NCI-H1436 (cell line): ENCODE measurements at places on chromosomes 12 and 14.

DNA sequence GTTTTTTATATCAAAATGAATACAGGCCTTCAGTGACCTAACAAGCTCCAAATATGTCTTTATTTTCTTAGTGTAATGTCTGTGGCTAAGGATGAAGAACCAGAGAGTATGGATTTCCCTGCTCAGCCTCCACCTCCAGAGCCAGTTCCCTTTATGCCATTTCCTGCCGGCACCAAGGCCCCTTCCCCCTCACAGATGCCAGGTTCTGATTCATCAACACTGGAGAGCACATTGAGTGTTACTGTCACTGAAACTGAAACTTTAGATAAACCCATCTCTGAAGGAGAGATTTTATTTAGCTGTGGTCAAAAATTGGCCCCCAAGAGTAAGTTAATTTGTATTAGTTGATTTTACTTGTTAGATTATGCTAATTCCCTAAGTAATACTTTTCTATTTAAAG, 61.0 kb downstream of the KIAA0586 start:
- no peak for DNase-seq

- DNase-seq = no peak
Observed at GRCh38 chr14:76034566-76034965, 49.0 kb downstream of the IFT43 start.

- no peak for DNase-seq
Observed at GRCh38 chr12:94954029-94954685, 49.3 kb downstream of the NDUFA12 start.

DNA sequence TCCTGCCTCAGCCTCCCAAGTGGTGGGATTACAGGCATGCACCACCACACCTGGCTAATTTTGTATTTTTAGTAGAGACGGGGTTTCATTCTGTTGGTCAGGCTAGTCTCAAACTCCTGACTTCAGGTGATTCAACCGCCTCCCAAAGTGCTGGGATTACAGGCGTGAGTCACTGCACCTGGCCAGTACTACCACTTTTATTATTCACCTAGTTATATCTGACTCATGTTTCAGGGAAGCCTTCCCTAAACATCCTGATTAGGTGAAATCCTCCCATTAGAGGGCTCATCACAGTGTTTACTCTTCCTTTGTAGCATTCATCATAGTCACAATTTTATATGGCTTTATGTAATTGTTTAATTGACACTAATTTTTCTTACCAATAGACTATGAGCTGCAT, 295.3 kb upstream of the SOX5 start:
- DNase-seq = peak; percentile 80

DNA sequence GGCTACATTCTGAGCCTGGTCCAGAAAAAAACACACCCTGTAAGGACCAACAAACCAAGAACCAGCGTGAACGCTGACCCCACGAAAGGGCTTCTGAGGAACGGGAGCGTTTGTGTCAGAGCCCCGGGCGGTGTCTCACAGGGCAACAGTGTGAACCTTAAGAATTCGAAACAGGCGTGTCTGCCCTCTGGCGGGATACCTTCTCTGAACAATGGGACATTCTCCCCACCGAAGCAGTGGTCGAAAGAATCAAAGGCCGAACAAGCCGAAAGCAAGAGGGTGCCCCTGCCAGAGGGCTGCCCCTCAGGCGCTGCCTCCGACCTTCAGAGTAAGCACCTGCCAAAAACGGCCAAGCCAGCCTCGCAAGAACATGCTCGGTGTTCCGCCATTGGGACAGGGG, 7.9 kb downstream of the DACT1 start:
- no peak for DNase-seq

GRCh38 chr14:102731101-102731870, 46.0 kb upstream of the TRAF3 start:
- DNase-seq = no peak

DNA sequence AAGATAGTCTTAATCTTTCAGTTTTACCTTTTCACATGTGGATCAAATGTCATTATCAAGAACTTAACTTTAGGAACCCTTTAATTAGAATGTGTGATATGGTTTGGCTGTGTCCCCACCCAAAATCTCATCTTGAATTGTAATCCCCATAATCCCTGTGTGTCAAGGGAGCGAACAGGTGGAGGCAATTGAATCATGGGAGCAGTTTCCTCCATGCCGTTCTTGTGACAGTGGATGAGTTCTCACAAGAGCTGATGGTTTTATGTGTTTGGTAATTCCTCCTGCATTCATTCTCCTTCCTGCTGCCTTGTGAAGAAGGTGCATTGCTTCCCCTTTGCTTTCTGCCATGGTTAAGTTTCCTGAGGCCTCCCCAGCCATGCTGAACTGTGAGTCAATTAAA, 160.6 kb downstream of the MON2 start:
- DNase-seq = no peak

DNA sequence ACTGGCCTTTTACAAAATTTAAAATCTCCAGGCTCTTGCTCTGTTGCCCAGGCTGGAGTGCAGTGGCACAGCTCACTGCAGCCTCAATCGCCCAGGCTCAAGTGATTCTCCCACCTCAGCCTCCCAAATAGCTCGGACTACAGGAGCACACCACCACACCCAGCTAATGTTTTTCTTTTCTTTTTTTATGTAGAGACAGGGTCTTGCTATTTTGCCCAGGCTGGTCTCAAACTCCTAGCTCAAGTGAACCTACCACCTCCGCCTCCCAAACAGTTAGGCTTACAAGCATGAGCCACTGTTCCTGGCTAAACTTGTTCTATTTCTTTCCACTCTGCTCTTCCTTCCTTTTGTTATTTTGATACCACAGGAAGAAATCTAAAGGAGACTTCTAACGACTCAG, 15.2 kb downstream of the SYNJ2BP start:
- no peak for DNase-seq

DNA sequence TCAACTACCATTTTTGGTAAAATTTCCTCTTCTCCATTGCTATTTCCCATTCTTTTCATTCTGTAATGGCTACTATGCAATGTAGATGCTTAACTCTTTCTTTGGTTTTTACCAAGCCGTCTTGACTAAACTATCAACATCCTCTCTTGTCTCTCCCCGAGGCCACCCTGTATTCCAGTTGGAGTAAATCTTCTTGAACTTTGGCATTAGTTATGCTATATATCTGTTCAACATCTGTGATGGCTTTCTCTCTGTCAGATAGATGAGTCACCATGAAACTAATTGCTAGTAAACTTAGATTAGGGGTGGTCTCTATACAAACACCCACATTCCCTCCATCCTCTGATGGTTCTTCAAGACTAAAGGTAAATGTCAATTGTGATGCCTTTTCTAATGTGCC, 63.4 kb downstream of the LMO3 start:
- DNase-seq = no peak

- no peak for DNase-seq
Observed at GRCh38 chr14:68680541-68681051, 112.3 kb downstream of the ZFP36L1 start.

GRCh38 chr12:97063292-97063935, 156.4 kb downstream of the NEDD1 start:
- no peak for DNase-seq

GRCh38 chr12:101931498-101932326, 54.3 kb downstream of the DRAM1 start:
- DNase-seq = no peak

DNA sequence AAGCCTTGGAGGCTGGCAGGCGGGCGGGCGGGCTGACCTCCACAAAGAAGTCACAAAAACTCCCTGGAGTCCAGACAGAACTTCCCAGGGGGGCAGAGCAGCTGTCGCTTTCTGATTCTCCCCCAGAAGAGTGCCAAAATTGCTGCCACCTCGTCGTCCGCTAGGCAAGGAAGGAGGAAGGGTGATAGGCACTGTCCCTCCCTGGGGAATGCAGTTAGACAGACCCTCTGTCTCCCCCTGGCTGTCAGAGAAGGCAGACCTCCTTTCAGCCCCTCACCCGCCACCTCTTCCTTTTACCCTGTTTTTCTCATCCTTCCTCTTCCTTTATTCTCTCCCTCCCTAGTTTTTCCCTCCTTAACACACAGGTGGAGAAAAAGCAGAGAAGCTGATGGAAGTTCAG, 18.7 kb downstream of the GRIN2B start:
- DNase-seq = peak; percentile 13

- DNase-seq = no peak
Observed at GRCh38 chr12:93870020-93870795, 193.0 kb downstream of the CRADD start.

DNA sequence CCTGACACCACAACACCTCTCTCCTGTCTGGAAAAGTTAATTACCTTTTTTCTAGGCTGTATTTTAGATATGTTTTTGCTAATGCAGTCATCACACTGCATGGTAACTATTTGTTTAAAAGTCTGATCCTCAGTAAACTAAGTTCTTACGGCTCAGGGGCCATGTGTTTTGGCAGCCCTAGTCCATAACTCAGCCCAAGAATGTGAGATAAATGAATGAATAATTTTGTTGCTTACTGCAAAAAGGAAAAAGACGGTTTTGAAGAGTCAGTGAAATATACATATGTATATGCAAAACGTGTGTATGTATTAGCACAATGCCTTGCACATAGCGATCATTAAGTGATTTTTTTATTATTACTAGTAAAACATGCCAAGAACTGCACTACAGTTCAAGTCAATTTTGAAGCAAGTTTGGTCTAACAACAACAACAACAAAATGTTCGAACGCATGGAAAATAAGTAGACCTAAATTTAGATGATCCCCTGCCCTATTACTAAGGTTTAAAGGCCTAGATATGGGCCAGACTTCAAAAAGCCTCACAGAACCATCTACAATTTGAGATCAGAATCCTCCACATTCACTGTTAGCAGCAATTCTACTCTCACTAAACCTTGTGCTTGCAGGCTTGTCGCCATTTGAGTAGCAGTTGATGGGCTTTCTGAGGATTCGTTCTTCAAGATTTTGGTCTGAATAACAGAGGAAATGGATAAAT, 140.0 kb downstream of the NDUFA12 start:
- no peak for DNase-seq

- no peak for DNase-seq
Observed at GRCh38 chr12:14956024-14956891, 5.1 kb downstream of the ARHGDIB start.

- DNase-seq = no peak
Observed at GRCh38 chr14:72679141-72679535, 214.8 kb downstream of the DPF3 start.

DNA sequence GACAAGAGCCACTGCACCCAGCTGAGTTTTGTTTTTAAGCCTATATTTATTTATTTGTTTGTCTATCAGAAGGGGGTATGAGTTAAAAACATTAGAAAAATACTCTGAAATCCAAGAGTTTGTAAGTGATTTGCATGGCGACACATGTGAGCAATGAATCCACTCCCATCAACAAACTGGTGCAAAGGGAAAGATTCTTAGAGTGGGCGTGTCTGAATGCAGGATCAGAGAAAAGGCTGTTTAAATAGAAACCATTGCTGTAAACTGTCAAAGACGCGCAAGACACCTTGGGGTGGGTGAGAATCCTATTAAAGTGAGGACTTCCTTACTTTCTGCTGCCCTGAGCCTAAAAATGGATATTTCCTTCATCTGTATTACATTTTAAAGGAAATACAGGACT, 51.9 kb downstream of the ZFYVE26 start:
- no peak for DNase-seq

DNA sequence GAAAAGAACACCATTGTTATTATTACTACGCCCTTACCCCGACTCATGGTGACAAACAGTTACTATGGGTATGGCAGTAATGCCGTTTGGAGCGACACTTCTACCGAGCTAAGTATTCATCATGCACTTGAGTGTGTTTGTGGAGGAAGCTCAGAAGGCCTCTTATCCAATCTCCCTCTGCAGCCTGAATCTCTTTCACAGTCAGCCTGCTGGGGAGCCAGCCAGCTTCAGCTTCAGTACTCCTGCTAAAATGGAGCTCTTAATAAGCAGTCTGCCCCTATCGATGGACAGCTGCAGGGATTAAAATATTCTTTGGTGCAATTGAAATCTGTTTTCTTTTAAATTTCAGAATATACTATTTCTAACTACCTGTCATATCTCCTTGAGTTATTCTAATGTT, 24.7 kb upstream of the ATP5MC2 start:
- DNase-seq = no peak

GRCh38 chr12:75937486-75937885, 94.1 kb downstream of the PHLDA1 start:
- DNase-seq = no peak

- no peak for DNase-seq
Observed at GRCh38 chr14:20679907-20680306, 4.5 kb upstream of the RNASE4 start.

GRCh38 chr14:92759679-92760523, 11.5 kb upstream of the LGMN start:
- no peak for DNase-seq

- DNase-seq = no peak
Observed at GRCh38 chr14:59238216-59238615, 49.7 kb downstream of the DAAM1 start.

DNA sequence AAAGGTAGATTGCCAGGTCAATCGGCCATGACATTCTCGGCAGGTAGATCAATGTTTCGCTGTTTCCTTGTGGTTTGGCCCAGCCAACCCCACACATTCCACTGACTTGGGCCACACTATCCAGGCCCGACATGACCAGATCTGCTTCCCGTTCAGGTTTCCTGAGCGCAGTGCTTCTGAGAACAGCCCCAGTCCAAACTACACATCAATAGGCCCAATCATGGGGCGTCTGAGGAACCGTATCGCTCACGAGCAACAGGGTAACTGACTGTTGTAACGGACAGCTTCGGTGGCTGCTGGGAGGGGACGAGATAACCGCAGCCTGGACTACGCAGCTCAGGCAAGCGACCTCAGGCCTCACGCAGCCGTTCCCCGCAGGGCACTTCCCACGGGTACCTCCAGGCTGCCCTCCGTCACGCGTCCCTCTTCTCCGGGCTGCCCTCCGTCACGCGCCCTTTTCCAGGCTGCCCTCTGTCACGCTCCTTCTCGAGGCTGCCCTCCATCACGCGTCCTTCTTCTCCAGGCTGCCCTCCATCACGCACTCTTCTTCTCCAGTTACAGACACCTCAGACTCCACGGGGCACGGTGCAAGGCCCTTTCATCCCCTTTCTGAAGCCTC, 14.7 kb downstream of the ZNF605 start:
- no peak for DNase-seq

DNA sequence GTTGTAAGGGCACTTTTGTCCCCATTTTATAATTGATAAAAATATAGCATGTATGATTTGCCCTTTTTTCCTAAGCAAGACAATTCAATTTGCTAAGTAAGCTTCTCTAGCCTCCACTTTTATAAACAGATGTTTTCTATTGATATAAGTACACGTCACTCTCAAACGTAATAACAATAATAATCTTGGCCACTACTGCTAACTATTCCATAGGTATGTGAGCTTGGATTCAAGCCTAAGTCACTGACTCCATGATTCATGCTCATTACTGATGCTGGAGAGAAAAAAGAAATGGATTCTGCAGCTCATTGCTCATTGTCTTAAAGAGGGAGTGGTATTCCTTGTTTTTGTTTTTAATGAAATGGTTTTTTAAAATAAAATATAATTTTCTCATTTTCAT, 661.0 kb downstream of the GALC start:
- no peak for DNase-seq

- DNase-seq = no peak
Observed at GRCh38 chr14:33342299-33342974, 403.8 kb downstream of the NPAS3 start.

DNA sequence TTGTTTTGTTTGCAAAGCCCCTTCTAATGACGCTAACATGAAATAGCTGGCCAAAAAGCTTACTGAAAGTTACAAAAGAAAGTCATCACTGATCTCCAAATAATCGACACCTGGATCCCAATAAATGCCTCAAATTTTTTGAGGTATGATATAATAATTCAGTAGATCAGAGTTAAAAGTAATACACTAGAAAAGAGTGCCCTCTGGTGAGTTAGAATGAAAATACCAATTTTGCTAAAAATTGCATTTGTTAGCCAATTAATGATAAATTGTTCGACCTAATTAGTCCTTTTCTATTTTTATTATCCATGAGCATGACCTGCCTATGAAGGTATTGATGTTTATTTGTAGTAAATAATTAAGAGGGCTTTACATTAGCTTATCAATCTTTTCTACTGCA, 78.6 kb downstream of the CEP128 start:
- no peak for DNase-seq
